Cardiac septum (tissue), 1 donor: ENCODE measurements at places on chromosomes 12 and 14.
A peak's percentile ranks its signal among the peaks of the same experiment; 100 is the strongest.

GRCh38 chr12:53561590-53561953 lies 54.3 kb upstream of the NPFF start:
- DNase-seq: no peak

DNA sequence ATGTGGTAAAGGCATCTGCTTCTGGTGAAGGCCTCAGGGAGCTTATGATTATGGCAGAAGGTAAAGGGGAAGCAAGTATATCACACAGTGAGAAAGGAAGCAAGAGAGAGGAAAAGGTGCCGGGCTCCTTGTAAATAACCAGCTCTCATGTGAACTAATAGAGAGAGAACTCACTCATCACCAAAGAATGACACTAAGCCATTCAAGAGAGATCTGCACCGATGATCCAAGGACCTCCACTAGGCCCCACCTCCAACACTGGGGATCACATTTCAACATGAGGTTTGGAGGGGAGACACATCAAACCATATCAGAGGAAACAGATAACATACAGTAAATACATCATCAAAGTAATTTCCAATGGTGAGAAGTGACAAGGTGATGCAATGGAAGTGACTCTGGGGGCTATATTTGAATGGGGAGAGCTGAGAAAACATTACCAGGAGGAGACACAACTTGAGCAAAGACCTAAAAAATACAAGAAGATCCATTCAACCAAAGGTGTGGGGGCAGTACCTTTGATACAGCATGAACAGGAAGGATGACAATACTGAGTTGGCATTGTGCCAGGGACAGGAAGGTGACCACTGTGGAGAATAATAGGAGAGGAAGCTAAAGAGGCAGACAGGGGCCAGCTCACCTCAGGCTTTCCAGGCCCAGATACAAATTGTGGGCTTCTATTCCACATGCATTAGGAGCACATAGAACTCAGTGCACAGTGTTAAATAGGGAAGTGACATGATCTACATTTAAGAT lies 134.4 kb upstream of the GRIP1 start:
- DNase-seq: no peak

DNA sequence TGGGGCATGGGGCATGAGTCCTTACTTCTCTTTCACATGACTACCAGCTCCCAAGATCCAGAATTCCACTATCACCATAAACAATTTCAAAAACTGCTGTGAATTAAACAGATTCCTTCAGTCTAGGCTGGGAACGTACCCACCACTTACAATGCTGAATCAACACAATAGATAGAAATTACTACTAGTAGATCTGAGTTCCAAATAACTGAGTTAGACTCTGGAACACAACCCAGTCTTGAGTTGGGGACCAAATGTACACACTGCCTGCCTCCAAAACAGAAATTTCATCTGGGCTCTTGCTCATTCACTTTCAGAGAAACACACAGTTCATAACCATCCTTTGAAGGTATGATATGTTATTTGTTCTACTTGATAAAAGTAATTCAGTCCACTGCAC lies 8.9 kb downstream of the CORO1C start:
- no peak for DNase-seq

- no peak for DNase-seq
These were observed 1.2 kb downstream of the PIK3C2G start for GRCh38 chr12:18262514-18262913.

DNA sequence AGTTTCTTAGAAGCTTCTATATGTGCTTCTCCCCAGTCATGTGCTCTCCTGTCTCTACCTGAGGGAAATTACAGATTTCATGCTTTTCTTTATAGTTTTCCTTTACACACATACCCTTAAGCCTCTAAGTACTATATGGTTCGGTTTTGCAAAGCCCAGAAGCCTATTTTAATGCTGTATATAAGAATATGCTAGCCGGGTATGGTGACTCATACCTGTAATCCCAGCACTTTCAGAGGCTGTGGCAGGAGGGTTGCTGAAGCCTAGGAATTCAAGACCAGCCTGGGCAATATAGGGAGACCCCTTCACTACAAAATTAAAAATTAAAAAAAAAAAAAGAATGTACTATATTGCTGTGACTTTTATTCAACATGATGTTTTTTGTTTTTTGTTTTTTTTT lies 15.4 kb downstream of the DGLUCY start:
- DNase-seq: no peak

DNA sequence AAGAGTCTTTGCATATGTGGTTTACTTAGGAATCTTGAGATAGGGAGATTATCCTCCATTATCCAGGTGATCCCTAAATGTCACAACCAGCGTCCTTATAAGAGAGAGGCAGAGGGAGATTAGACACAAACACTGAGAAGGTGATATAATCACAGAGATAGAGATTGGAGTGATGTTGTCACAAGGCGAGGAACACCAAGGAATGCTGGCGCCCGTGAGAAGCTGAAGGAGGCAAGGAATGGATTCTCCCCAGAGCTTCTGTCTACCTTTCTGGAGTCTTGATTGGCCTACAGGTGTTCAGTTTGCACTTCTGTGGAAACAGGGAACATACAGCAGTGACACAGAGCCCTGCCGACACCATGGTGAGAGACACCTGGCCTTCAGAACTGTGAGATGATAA lies 101.6 kb downstream of the ANO4 start:
- no peak for DNase-seq

DNA sequence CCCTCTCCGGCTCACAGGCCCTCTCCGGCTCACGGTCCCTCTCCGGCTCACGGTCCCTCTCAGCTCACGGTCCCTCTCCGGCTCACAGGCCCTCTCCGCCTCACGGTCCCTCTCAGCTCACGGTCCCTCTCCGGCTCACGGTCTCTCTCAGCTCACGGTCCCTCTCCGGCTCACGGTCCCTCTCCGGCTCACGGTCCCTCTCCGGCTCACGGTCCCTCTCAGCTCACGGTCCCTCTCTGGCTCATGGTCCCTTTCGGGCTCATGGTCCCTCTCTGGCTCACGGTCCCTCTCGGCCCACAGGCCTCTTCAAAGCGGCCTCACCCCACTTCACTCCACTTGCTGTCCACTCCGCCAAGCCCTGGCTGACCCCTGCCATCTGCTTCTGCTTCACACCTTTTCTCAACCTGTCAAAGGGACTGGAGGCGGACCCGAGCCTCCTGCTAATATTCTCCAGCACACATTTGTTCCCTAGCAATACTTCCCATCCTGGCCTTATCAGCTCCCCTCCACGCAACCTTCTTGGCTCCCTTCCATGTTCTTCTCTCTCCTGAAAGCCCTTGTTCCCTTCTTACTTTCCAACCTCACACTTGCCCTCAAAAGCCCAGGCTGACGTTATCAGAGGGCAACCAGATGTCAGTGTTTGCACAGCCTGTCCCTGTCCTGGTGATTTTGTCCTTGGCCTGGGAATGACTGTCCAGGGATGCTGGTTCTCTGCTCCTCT lies 176.7 kb downstream of the CALM1 start:
- no peak for DNase-seq

DNA sequence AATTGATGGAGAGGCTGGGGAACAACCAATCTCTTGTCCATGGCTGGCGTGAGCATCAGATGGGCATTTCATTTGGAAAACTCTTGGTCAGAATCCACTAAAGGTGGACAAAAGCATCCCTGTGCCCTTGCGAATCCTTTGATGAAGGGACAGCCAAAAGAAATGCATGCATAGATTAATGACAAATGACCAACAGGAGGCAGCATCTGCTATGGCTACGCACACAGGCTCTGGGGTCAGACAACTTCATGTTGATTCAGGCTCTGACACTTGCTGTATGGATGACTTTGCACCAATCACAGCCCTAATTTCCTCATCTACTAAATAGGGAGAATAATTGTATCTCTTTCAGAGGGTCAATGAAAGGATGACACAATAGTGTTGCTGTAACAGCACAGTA lies 117.5 kb downstream of the ASCL4 start:
- no peak for DNase-seq

GRCh38 chr12:2677142-2677880 lies 117.5 kb upstream of the FKBP4 start:
- no peak for DNase-seq

- DNase-seq: no peak
These were observed 91.6 kb downstream of the FOXN3 start for GRCh38 chr14:89325299-89325883.

DNA sequence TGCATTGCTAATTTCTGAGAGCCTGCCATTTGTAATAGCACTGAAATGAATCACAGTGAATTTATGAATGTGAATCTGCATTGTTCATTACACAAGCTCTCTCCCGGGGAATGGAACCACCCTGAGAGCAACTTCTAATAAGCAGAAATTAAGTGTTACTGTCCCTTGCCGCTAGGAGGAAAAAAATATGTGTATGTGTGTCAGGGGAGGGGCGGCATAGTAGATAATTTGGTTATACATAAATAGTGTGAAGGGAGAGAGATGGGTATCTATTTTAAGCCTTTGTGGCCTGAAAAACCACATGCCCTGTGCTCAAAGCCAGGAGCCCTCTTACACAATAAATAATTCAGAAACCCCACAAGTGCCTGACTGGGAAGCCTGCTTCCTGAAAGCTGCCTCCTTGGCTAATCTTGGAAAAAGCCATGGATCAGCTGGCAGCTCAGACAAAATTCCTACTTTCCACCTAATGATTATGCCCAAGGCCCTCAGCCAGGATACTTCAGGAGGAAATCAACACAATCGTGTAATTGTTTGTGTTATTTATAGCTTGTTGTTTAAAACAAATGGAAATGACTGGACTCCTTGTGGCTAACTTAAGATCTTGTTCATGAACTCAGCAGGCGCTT lies 366.2 kb upstream of the KITLG start:
- no peak for DNase-seq

DNA sequence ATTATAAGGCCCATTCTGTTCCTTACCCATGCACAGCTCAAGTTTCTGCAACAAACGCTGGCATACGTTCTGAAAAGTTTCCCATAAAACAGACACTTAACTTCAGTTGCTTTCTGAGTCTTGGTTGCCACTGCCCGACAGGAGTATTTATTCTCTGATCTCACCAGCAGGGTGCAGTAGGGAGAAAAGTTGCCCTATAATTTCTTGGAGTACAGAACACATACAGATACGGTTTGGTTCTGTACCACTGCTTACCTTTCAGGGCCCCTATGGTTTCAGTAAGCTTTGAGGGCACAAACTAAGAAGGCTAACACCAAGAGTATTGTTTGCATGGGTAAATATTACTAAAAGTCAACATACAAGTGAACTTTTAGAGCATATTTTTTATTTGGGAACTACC lies 77.9 kb downstream of the SPATA7 start:
- DNase-seq: no peak

DNA sequence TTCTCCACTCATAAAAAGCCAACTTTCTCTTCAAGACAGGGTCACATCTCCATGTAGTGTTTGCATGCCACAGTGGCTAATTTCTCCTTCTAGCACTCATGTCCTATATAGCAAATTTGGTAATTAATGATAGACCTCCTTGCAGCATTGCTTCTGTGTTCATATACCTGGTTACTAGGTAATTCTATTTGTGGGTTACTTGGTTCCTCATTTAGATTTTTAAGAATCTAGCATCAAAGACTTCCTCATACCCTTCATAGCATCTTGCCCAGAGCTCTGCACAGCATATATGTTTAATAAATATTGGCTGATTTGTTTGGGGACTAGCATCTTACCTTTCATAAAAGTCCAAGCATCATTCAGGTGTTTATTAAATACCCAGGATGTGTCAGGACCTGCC lies 152.1 kb downstream of the DUSP6 start:
- DNase-seq: no peak

- no peak for DNase-seq
These were observed 469.2 kb downstream of the DIO2 start for GRCh38 chr14:79742142-79742541.

GRCh38 chr14:22002860-22003284 lies 329.3 kb upstream of the OR4E1 start:
- no peak for DNase-seq

DNA sequence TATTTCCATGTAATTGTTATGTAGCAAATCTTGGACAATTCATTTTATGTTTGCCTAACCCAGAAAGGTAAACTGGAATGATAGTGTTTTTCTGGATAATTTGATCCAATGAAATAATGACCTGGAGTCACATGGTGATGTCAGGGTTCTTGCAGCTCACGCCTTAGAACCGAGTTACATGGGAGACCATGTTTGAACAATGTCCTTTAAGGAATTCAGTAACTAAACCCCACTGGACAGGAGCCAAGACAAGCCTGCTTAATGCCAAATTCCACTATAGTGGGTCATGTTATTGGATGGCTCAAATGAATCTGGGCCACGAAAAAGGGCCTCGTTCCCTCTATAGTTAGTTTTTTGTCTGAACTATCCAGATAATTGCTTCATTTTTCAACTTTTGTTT lies 255.8 kb upstream of the HMGA2 start:
- DNase-seq: no peak

- DNase-seq: no peak
These were observed 149.8 kb downstream of the DACT1 start for GRCh38 chr14:58787592-58787991.

- no peak for DNase-seq
These were observed 192.2 kb upstream of the LMNTD1 start for GRCh38 chr12:25745281-25745680.

GRCh38 chr12:49232940-49233841 lies 31.7 kb upstream of the TUBA1C start:
- peak; percentile 83 for DNase-seq

GRCh38 chr14:51004801-51005526 lies 60.7 kb upstream of the PYGL start:
- no peak for DNase-seq

DNA sequence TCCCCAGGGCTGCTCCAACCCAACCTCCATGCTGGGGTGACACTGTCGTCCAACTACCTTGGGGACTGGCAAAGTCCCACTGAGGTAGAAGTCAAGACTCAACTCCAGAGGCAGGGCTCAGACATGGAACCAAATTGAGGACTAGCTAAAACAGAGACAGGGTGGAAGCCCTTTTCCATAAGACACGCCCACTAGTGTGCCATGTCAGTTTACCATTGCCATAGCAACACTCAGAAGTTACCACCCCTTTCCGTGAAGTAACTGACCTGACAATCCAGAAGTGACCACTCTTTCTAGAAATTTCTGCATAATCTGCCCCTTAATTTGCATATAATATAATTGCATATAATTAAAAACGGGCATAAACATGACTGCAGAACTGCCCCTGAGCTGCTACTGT lies 409.6 kb downstream of the MED13L start:
- no peak for DNase-seq

GRCh38 chr12:103586132-103586531 lies 941 bp upstream of the STAB2 start:
- DNase-seq: no peak

GRCh38 chr12:108724054-108724889 lies 7.0 kb downstream of the CORO1C start:
- no peak for DNase-seq
